Dermis microvascular lymphatic vessel endothelial cell (primary cell): ENCODE measurements at places on chromosomes 16 and 17.

DNA sequence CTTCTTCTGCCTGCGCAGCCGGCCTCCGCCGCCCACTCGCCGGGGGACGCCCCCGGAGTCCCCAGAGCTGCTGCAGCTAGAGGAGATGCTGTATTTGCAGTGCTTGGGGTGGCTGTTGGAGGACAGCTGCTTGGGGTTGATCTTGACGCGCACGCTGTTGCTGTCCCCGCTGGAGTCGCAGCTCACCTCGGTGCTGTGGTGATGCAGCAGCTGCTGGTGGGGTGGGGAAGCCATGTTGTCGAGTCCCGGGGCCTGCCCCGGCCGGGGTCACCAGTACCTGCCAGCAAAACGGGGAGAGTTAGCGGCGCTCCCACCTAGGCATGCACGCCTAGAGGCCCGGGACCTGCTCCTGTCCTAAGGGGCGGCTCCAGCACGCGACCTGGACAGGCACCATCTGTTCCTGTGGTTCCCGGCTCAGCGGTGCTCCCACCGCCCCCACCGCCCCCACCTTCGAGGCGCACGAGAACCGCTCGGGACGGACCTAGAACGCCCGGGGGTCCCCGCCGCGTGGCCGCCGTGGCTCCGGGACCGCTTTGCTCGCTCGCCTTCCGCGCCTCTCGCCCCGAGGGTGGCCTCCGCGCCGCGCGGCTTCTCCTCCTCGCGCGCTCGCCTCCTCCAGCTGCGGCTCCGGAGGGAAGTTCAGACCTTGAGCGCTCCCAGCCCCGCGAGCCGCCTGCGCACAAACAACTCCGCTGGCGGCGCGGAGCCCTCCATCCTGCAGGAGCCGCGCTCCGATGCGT, 863 bp downstream of the ADCY9 start:
- peak; percentile 66 for DNase-seq

GRCh38 chr16:62903961-62904502, 867.8 kb upstream of the CDH8 start:
- DNase-seq, result no peak

GRCh38 chr16:65120461-65120830, 1.4 kb downstream of the CDH11 start:
- DNase-seq, result no peak

DNA sequence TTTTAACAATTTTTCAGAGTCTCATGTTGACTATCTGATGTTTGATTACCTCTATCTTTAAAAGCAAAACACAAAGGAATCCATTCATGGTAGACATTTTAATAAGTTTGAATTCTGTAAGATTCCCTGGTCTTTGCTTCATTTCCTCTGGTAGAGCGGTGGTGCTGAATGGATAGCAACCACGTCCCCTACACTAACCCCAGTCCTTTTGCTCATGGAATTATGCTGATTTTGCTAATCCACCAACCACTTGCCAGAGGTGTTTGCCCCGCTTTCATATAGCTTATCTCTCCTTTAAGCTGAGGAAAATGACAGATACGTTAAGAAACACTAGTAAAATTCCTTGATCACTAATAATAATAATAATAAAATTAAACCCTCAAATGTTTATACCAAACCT, 9.5 kb downstream of the KCNJ16 start:
- DNase-seq, result peak; percentile 21

- DNase-seq, result no peak
Measured at GRCh38 chr16:30724641-30725417, 23.4 kb upstream of the PHKG2 start.

DNA sequence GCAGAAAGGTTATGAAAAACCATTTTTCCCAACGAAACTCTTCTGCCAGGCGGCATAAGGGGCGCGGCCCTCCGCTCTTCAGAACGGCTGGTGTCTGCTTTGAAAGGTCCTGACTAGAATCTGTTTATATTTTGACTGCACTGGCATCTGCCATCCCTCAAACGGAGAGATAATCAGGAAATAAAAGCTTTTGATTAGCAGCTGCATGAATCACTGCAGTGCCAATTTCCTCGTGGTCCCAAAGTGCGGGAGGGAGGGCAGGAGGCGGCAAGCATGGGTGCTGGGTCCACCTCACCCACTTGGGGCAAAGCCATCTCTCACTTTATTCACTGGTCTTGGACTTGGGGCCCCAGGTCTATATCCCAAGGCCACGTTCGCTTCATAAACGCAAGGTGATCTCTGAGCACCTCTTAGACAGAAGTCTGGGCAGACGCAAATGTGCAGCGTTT, 49.7 kb downstream of the TBC1D16 start:
- no peak for DNase-seq
